Activated naive CD4-positive, alpha-beta T cell treated with anti-CD3 and anti-CD28 coated beads, Interleukin-2, amount 50 U/mL, for 72 hours (primary cell): ENCODE measurements at places on chromosomes 1 and 21.

DNA sequence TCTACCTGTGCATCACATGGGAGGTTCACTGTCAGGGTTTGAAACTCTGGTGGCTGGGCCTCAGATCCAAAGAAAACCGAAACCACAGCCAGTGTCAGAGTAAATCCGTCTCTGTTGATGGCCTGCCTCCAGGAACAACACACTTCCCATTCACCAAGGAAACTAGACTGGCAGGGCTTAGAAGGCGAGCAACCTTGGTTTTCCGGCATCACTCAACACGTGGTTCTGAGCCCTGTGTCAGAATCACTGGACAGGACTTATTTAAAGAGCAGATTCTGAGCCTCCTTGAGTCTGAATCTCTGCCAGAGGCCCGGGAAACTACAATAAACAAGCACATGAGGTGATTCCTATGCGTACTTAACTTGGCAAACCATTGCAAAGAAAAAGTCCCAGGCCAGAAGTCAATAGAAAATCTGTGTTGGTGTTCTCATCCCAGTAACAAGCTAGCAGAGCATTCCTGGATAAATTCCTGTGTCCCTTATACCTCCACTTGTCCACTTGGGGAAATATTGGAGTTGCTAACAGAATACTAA lies 70.0 kb downstream of the KCTD3 start:
- DNase-seq: no peak

GRCh38 chr1:43444151-43444828 lies 9.4 kb downstream of the HYI start:
- DNase-seq: no peak

- DNase-seq: no peak
Measured at GRCh38 chr1:94068999-94069918, 51.7 kb downstream of the ABCA4 start.

GRCh38 chr1:48603222-48603621 lies 131.2 kb upstream of the SPATA6 start:
- DNase-seq: no peak

DNA sequence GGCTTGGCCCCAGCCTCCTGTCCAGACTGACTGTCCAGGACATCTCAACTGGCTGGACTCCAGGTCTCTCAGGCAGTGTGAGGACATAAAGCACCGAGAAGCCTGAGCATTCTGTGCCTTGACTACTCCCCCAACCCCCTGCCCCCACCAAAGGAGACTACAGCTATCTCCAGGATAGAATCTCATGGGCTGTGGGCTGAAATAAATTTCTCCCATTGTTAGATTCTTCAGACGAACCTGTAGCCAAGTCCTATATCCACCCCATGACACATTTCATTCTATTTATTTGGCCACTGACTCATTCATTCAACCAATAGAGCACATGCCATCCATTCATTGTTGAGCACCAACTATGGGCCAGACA lies 11.4 kb downstream of the VWA5B1 start:
- DNase-seq: no peak

DNA sequence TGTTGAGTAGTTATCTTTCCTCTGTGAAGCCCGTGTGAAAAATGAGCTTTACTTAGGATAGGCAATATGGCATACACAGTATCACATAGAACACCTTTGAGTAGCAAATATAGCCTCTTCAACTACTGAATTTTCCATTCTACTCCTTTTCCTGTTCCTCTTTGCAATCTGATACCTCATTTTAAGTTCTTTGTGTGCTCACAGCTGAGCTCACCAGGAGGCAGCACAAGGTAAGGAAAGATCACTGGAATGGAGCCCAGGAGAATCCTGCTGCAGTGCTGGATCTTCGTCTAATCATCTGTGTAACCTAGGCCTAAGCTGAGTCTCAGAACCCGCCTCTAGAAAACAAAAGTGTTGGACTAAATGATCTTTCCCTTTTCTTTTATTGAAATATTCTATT lies 171.0 kb downstream of the LRRC40 start:
- DNase-seq: no peak

GRCh38 chr1:238129677-238130076 lies 239.0 kb upstream of the ZP4 start:
- DNase-seq: no peak

DNA sequence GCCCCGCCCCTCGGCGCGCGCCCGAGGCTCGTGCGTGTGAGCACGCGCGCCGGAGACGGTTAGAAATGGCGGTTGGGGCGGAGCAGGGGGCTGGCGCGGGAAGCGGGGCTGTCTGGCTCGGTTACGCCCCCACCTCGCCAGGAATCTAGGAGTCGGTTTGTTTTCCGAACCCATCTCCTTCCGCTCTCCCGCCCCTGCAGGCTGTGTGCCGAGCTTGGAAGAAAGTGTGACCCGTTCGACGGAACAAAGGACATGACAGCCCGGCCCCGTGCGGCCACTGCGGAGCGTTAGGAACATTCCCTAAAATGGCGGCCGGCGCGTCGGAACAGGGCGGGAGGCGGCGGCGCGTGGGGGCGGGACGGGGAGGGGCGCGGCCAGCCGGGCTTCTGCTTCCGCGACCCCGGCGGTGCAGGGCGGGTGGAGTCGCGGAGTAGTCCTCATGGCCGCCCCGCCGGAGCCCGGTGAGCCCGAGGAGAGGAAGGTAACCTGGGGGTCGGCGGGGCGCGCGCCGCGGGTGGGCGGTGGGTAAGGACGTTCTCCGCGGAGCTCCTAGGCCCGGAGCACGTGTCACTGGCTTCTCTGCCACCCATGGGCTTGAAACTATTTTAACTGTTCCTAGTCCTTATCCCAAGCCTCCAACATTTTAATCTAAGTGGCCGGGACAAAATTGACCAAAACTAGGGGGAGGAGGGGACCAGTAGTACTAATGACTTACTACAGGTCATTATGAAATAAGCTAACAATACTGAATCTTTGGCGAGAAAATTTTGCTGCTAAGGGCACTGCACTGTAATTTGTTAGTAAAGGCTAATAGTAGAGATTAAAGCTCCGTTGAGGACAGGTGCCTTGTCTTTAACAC lies at the start of gene COX20:
Gene COX20 (plus strand): TSS at position 383 of the 859 bp plus-strand sequence. CDS start 57 bp downstream, at position 440.
- no peak for DNase-seq

GRCh38 chr1:218475275-218475674 lies 130.1 kb downstream of the TGFB2 start:
- no peak for DNase-seq

GRCh38 chr1:99728494-99729235 lies 37.8 kb downstream of the FRRS1 start:
- no peak for DNase-seq

DNA sequence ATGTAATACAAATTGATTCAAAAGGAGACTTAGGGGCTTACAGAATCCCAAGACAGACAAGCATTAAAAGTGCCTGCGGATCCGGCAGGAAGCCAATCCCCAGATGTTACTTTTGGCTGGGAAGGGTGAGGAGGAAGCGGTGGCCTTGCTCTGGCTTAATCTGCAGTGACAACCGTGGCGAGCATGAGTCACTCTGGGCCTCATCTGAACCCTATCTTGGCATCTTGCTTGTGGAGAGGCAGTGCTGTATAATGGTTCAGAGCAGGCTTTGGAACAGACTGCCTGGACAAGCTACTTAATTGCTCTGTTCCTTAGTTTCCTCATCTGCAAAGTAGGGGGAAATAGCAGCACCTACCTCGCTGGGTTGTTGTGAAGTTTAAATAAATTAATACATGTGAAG lies 74.1 kb downstream of the XCL2 start:
- DNase-seq: peak; percentile 17

DNA sequence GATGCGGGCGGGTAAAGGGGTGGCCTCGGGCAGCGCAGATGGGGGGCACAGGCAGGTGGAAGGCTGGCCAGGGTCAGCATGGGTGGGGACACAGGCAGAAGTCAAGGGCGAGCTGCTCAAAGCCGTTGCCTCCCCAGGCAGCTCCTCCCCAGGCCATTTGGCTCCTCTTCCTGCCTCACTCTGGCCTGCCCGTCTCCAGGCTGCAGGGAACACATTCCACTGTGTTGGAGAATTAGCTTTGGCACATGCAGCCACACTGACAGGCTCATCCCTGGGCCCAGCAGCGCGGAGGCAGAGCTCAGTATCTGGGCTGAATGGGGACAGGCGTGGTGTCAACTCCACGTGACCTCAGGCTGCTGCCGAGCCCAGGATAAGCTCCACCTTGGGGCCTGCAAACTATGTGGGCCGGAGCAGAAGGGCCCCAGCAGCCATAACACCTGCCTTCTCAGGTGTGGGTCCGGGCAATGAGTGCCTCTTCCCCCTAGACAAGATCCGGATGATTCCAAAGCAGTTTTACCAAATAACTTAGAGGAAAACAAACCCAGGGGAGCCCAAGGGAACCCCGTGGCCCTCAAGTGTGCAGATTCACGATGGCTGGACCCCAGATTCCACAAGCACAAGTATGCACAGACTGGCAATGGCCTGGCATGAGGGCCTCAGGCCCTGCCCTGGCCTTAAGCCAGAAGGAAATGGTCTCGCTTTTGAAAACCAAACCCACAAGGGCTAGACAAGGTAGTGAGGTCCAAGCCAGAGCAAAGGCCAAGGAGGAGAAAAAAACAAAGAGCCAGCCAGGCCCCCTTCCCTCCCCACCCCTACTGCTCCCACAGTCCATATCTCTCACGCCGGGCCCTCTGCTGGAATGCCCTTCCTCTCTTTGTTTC lies 40.2 kb downstream of the HSPG2 start:
- no peak for DNase-seq

DNA sequence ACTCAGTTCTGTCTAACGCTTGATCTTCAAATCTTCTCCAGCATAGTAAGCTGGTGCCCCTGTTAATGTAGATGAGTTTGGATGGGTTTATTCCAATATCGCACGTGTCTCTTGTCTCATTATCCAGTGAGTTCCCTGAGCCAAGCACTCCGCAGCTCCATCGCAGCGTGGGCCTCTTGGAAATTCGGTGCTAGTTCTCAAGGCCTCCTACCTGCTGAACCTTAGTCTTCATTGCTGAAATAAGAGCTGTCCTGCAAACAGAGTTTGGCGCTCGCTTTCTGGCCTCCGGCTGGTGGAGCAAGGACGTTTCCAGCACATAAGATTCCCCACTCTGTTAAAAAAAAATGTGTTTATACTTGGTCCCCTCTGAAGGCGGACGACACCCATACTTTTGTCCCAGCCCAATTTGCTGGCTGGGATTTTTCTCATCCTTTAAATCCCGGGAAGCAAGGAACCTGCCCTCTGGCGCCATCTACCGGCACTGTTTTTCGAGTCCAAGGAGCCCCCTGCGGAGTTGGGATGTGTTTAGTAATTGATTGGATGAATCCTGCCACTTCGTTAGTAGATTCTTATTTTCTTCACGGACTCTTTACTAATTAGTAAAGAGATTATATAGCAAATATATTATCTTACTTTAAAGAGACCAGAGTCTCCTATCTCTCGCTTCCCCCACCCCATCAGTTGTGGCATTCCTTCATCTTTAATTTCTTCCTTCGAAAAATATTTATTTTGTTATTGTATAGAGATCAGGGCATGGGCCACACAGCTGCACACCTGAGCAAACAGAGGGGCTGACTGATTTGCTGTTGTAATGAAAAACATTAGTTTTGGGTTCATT lies 14.7 kb downstream of the JUN start:
- DNase-seq: no peak

GRCh38 chr1:228101994-228102790 lies 933 bp downstream of the C1orf35 start:
- no peak for DNase-seq

- no peak for DNase-seq
Measured at GRCh38 chr1:234616644-234617043, 6.7 kb upstream of the IRF2BP2 start.

- DNase-seq: no peak
Measured at GRCh38 chr1:21547876-21548275, 38.7 kb downstream of the ALPL start.
